ENCODE measurements at places on chromosomes 4 and X.

- DNase-seq = no peak
These were observed 41.6 kb upstream of the HMGB3 start for GRCh38 chrX:150941580-150941979.

- no peak for DNase-seq
These were observed 102.1 kb downstream of the DCAF12L2 start for GRCh38 chrX:126063984-126064383.

DNA sequence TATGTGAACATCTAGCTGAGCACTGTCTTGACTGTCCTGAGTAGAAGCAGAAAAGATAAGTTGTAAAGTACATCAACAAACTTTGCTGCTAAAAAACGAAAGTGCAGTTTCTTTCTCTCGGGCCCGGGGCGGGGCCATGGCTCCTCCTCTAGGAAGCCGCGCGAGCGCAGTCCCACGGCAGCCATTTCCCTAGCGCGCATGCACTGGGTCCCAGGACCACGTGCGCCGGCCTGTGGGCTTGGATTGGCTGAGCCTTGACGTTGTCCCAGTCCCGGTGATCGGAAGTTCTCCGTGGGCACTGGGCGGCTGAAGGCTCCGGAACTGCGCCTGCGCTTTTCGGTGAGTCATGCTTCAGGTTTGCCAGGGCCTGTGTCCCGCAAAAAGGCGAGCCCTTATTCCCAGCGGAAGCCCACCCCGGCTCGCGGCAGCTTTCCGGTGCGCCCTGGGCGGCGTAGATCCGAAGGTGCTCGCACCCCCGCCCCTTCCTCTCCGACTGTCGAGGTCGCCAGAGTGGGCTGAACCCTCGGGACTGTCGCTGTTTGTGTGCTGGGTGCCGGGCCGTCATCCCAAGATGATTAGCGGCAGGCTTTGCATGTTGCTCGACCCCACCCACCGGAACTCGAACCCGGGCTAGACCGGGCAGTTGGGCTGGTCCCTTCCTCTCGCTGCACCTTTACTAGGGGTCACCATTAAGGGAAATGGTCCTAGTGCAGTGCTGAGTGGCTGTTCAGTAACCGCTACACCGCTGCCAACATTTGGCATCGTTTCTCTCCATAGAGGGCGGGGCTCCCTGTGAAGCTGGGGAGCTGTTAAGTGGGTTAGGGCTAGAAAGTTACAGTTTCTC is at the start of gene TCEANC:
TCEANC (plus strand) TSS at position 292 of the 844 bp plus-strand sequence. CDS start 9,368 bp downstream, outside the sequence.
- peak; percentile 95 for DNase-seq

DNA sequence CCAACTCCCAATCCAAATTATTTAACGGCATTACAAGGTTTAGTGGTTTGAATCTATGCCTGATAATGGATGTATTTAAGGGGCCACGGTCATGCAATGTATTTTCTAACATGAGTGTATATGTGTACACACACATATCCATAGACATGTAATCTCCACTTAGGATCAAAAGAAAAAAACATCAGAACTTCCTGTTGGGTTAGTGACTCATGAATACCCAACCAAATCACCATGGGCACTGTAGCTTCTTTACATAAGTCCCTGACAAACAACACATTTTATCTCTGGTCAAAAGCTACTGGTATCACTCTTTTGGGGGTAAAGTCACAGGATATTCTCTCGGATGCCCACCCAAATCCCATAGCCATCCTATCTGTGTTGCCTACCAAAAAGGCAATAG is 36.5 kb upstream of the TFDP3 start:
- no peak for DNase-seq

- no peak for DNase-seq
These were observed 115.9 kb downstream of the GLRA3 start for GRCh38 chr4:174713181-174713580.

GRCh38 chr4:182578402-182578801 is 335.2 kb downstream of the TENM3 start:
- DNase-seq = no peak

DNA sequence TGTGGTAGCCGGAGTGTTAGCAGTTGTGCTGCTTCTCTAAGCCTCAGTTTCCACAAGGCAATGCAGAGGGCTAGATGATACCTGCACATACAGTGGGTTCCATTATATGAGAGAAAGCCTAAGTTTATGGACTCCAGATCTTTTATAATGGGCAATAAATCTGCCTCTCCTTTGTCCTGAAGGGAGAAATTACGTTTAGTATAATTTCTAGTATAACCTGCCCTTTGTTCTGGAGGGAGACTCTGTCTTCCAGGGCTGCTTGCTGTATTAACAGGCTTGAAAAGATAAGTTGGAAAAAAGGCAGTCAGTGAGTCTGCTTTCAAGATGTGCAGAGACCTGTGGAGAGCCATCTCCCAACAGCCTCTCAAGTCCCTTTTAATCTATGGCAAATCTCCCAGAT is 42.8 kb downstream of the ZNF81 start:
- DNase-seq = no peak

- DNase-seq = no peak
These were observed 102.9 kb upstream of the SLC34A2 start for GRCh38 chr4:25552580-25553271.

DNA sequence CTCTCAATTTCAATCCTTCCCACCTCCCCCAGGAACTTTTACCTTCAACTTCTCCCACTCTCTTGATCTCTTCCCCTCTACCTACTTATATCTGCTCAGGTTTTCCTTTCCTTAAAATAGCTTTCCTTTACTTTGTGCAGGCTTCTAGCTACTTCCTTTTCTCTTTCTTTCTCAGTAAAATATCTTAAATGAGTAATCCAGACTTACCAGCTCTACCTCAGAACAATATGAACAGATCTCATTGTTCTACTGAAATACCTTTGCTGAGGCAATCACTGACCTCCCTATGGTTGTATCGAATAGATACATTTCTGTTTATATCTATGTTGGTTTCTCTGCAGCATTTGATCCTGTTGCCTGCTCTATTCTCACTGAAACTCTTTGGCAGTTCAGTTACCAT is 86.7 kb upstream of the WDR44 start:
- DNase-seq = no peak

DNA sequence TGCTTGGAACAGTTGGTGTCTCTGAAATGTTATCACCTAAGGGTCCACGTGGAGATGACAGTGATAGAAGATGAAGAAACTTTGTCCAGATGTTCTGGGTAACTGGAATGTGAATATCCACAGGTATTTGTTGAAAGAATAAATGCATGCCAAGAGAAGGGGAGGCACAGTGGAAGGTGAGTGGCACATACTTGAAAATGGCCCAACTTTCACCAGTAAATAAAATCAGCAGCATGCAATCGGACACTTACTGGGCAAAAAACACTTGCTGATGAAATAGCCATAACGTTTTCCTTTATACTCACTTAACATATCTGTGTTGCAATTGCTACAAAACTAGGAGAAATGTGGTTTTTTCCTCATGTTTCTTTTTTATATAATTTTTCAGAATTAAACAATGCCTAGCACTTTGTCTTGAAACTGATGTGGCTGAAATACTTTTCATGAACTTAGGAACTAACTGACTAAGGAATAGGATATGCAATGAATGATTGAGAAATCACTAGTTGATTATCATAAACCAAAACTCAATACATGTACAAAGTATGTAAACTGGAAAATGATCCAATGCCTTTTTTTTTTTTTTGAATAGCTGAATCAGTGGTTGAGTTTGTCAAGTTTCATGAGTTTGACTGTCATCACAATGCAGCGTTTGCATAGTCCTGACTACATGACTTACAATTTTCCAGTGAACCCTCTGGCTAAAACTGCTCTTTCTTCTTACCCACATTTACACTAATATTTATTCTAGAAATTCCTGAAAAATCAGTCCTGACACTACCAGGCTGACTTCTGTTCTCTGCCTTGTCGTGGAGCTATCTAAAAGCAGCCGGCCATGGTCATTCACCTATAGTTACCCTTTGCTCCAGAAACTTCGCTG is 127.4 kb downstream of the CPE start:
- DNase-seq = no peak

DNA sequence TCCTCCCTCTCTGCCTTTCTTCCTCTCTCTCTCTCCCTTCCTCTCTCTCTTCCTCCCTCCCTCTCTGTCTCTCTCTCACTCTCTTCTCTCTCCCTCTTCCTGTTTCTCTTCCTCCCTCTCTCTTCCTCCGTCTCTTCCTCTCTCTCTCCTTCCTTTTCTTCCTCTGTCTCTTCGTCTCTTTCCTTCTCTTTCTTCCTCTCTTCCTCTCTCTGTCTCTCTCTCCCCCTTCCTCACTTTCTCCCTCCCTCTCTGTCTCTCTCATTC is 295.3 kb downstream of the ASMT start:
- DNase-seq = no peak

GRCh38 chr4:99714179-99714578 is 56.6 kb upstream of the C4orf54 start:
- DNase-seq = no peak

- DNase-seq = no peak
These were observed 85.0 kb downstream of the ALPK1 start for GRCh38 chr4:112381996-112382692.

DNA sequence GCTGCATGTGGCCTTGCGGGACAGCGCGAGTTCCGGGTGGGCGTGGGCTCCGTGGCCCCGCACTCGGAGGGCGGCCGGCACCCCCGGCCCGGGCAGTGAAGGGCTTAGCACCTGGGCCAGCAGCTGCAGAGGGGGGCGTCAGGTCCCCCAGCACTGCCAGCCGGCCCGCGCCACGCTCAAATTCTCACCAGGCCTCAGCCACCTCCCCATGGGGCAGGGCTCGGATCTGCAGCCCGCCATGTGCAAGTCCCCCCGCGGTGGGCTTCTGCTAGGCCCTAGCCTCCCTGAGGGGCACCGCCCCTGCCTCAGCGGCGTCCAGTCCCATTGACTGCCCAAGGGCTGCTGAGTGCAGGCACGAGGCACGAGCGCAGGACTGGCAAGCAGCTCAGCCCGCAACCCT is 2.6 kb upstream of the MCUB start:
- DNase-seq = no peak

DNA sequence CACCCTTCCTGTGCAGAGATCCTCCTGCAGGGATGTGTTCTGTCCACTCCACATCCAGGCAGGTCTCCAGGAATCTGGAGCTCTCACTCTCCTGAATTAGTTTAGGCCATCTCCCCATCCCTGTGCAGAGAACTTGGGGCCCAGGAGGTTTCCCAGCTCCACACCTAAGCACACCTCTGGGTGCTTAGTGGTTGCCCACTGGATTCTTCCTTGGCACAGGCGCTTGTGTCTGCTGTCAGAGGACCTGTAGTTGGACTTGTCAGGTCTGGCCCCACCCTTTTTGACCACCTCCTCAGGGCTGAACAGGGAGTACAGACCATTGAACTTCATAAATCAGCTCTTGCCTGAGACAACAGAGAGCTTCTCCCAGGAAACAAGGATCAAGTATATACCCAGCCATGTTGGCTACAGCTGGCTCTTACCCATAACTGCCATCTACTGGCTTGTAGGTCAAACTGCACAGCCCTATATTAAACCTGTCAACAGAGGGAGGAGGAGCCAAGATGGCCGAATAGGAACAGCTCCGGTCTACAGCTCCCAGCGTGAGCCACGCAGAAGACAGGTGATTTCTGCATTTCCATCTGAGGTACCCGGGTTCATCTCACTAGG is 275.5 kb downstream of the PPARGC1A start:
- DNase-seq = no peak

- no peak for DNase-seq
These were observed 117.6 kb downstream of the CBR4 start for GRCh38 chr4:168892475-168892874.

DNA sequence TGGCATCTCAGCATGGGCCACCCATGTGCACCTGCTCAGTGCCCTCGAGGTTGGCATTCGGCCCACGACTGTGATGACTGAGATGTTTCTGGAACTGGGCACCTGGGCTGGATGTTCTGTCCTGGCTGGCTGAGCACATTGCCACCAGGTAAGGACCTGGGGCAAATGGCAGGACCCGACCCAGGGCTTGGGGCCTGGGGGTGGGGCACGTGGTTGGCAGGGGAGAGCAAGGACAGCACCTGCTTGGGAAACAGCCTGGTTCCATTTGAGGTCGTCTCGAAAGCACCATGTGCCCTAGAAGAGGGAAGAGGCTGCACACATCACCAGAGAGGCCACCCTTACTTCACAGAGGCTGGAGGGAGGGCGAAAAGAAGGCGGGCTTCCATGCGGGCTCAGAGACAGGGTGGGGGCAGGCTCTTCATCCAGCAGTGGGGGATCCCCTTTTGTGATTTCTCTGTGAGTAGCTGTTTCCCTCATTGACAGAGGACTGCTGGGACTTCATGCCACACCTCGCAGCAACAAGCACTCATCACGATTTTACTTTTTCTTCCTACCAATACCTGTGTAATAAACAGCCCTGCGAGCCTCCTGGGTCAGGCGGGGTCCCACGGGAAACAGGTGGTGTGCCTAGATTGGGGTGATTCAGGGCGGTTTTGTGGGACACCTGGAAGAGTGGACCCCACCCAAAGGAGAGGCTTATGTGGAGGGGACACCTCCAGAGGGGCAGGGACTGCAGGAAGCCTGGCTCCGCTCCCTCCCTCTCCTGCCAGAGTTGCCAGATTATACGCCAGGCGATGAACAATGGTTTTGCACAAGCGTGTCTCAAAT is 12.0 kb downstream of the TMEM187 start:
- peak; percentile 47 for DNase-seq

DNA sequence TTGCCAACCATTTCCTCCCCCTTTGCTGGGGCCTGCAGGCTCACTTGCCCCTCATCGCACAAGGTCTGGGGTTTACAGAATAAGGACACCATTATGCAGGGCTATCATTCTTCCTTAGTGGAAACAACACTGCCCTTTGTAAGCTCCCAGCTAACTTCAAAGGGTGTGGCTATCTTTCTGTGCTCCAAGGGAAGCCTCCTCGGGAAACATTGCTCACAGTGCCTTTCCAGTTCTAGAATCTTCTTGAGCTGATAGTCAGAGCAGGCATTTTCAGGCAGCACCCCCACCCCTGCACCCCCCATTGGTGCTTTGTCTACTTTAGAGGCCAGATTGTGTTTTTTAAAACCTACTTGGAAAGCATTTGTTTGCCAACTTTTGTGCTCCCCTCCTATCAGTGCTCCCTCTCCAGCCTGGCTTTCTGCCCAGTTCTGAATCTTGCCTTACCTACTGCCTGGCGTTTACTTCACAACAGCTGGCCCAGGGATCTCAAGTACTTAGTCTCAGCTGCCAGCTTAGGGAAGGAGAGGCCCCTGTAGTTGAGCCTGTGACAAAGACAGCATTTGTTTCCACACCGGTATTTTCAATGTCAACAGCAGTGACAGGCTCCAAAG is 53.5 kb downstream of the PLAC1 start:
- no peak for DNase-seq

DNA sequence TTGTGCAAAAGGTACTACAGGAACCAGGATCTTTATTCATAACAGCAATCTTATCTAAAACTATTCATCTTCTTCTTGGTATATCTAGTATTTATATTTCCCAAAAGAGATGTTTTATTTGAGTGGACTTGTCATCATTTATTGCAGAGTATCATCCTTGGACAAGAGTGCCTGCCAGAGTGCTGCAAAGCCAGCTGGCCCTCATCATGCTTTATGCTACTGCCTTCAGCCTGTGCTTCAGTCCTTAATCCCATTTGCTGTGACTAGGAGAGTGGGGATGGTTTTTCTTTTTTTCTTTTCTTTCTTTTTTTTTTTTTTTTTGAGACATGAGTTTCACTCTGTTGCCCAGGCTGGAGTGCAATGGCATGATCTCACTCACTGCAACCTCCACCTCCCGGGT is 33.5 kb upstream of the ELF2 start:
- DNase-seq = no peak

- no peak for DNase-seq
These were observed 9.3 kb upstream of the LIMCH1 start for GRCh38 chr4:41528512-41529205.
